ENCODE measurements at places on chromosomes 11 and 22.

GRCh38 chr11:96134602-96135001, 208.4 kb downstream of the MAML2 start:
- DNase-seq: no peak

DNA sequence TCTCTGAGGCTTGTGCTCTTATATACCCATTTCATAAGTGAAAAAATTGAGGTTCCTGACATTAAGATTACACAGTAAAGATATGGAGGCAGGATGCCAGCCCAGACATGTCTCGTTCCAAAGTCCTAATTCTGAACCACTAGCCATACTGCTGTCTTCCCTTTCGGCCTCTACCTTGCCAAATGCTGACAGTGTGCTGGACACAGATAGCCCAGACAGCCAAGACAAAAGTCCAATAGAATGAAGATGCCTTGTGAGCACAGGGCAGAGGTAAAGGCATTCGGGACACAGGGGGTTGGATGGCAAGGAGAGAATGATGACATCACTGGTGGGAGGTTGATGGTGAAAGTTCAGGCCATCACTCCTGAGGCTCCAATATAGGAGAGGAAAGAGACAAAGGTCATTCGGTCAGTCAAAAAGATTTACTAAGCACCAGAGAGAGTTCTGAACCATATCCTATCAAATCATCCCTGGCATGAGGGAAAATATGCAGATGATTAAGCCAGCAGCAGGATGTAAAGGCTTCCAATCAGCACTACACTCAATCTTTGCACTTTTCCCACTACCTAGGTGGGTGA, 174.0 kb upstream of the MTMR2 start:
- no peak for DNase-seq

DNA sequence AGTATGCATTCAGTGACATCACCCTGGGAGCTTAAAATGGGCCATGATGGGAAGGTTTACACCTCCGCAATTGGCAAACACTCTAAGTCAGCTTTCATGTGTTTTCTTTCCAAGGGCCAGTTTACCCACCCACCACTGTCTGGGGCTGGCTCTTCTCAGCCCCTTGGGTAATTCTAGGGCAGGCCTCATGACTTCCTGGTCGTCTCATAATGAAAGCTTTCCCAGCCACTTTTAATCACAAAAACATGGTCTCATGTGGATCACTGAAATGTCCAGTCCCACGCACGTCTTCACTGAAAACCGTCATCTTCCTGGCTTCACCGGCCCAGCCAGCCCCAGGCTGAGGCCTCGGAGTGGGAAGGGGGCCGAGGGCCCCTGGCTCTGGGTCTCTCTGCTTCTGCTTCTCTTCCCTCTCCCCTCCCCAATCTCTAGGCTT, 58.5 kb upstream of the ANO1 start:
- DNase-seq: no peak

DNA sequence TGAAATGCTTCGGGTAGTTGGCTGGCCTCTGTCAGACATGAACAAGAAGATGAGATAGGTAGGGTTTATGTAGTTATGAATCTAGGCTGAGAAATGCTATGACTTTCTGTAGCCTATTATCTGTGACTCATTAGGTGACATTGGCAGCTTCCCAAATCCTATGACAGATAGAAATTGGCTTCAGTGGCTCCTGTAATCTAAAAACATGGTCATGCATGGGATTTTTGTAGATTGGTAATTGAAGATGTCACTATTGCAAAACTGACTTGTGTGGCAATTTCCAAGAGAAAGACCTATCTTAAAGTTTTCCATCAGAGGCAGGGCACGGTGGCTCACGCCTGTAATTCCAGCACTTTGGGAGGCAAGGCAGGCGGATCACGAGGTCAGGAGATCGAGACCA, 29.4 kb upstream of the GRIK4 start:
- DNase-seq: no peak

DNA sequence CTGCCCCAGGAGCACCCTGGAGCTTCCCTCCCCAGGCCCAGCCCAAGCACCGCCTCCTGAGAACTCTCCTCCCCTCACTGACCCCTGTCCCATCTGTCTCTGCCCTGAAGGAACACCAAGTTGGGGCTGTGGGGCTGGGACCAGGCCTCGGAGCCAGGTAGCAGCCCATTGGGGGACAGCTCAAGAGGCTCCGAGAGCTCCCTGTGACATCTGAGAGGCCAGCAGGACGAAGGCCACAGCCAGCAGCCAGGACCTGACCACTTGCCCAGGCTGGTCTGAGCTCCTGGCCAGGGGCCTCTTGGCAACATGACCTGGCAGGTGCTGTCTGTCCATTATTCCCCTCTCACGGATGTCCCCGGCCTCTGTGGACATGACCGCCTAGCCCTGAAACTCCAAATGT, 33.7 kb downstream of the IGF2 start:
- DNase-seq: no peak
